ENCODE measurements at places on chromosomes 2 and 18.

- no peak for DNase-seq
Measured at GRCh38 chr2:22879009-22879863, 505.7 kb upstream of the KLHL29 start.

DNA sequence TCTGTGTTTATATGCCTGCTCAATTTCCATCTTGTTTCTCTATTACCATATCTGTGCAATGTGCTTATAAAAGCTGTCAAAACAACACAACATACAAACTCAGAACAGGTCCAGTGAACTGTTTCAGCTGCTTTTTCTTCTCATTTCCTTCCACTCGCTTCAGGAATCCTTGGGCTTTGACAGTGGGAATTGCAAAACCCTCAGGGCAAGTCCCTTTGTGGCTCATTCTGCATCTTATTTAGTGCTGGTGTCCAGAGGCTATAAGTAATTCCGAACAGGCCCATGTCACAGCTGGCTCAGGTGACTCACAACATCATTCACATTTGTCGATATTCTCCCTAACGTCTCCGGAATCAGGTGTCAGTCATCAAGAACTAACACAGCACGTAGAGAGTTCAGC lies 309.9 kb upstream of the ZNF521 start:
- DNase-seq = no peak

DNA sequence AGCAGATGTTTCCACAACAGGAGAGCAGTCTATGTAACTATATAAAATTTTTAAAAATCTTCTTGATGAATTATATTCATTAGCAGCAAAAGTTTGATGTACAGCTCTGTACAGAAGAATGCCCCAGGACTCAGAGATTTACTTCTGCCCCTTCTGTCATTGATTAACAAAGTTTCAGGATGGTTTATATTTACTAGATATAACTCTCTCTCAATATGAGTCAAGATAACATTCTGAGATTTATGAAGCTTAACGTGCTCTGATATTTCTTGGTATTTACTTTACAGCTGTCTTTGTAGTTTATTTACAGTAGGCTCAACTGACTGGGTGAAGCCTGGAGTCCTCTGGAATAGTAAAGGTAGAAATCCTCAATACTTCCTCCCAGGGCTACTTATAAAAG lies 93.6 kb upstream of the HNMT start:
- DNase-seq = no peak

- no peak for DNase-seq
Measured at GRCh38 chr18:53946594-53946993, 277.9 kb downstream of the MBD2 start.

GRCh38 chr2:16630463-16630862 lies 35.2 kb downstream of the CYRIA start:
- no peak for DNase-seq

DNA sequence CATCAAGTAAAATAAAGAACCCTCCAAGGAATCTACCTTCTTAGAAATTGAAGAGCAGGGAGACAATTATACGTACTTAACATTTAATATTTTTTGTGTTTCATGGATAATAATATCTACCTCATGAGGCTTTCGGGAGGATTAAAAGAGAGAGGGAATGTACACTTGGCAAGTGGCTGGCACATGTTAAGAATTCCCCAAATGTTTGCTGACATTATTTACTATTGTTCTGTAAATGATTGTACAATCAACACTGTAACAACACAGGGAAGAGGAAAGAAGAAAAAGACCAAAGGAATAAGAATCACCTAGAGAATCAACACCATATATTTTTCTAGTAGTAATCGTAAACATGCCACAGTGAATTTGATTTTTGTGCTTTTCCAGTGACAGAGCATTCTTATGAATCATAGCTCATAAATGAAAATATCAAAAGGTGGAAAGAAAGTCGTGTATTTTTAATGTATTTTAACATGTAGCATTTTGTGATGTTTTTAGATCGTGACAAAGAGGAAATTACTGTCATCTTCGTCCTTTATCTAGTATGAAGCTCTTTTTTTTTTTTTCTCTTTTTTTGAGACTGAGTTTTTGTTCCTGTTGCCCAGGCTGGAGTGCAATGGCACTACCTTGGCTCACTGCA lies 67.3 kb downstream of the B3GNT2 start:
- no peak for DNase-seq

GRCh38 chr2:238126775-238127164 lies 11.7 kb upstream of the KLHL30 start:
- no peak for DNase-seq

DNA sequence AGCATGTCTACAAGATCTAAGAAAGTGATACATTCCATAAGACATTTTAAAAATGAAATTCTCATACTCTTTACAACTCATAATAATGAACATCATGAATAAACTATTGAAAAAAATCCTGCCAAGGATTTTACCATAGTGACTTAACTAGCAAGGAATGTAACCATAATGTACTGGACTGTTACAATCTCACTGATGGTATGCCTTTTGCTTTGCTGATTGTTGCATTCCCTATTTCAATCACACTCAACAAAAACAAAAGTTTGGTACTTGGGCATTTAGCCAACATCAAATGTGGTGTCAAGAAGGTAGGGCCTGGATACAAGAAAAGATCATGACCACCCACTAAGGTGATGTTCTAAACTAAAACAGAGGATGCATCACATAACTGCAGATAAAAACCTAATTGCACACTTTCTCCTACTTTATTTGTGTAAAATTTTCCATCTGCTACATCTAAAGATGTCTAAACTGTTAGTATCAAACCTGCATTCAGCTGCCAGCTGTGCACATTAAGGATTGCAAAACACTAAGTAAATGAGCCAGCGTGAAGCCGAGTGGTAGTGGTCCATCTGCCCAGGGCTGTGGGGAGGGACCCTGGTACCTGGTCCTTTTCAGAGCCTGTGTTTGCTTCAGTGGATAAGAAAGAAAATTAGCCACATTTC lies 564.4 kb downstream of the ZEB2 start:
- peak; percentile 29 for DNase-seq

DNA sequence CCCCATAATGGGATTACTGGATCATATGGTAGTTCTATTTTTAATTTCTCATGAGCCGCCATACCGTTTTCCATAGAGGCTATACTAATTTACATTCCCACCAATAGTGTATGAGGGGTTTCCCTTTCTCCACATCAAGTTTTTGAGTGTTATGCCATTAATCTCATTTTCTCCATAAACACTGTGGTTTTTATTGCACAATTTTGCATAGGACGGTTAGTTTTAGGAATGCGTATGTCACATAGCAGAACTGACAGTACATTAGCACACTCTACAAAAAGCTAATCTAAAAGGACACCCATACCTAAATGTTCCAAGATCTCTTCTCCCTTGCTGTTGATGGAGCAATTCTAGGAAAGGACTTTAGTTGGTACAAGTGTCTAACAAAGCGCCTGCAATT lies 32.5 kb downstream of the DARS1 start:
- DNase-seq = no peak

GRCh38 chr2:30796699-30797098 lies 10.5 kb downstream of the CAPN13 start:
- DNase-seq = no peak

- DNase-seq = no peak
Measured at GRCh38 chr2:20431772-20432171, 15.1 kb upstream of the RHOB start.

- DNase-seq = no peak
Measured at GRCh38 chr2:242031481-242032019, 162.0 kb downstream of the RTP5 start.

GRCh38 chr2:213147538-213147937 lies 3.9 kb downstream of the IKZF2 start:
- DNase-seq = no peak

GRCh38 chr2:14082640-14083039 lies 549.9 kb upstream of the LRATD1 start:
- no peak for DNase-seq

- DNase-seq = no peak
Measured at GRCh38 chr2:110106642-110107041, 9.0 kb downstream of the MALL start.

- DNase-seq = no peak
Measured at GRCh38 chr2:8675543-8675942, 6.3 kb upstream of the ID2 start.

DNA sequence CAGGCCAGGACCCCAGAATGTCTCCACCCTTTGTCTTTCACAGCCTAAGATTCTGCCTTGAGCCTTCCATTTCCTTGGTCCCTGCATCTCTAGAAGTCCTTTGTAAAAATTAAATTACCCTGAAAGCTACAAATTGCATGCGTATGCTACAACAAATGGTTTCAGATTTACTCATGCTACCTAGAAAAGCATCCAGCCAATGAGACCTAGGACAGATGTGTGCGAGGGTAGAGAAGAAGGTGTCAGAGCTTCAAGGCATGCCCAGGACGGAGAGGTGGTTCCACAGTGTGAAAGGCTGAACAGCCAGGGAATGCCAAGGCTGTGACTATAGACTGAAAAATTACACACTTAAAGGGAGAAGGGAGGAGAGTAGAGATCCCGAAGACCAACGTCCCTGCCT lies 40.2 kb downstream of the CCBE1 start:
- no peak for DNase-seq

GRCh38 chr2:218405746-218406208 lies 6.1 kb downstream of the CTDSP1 start:
- DNase-seq = peak; percentile 9

- no peak for DNase-seq
Measured at GRCh38 chr2:42503291-42503690, 9.5 kb upstream of the KCNG3 start.

DNA sequence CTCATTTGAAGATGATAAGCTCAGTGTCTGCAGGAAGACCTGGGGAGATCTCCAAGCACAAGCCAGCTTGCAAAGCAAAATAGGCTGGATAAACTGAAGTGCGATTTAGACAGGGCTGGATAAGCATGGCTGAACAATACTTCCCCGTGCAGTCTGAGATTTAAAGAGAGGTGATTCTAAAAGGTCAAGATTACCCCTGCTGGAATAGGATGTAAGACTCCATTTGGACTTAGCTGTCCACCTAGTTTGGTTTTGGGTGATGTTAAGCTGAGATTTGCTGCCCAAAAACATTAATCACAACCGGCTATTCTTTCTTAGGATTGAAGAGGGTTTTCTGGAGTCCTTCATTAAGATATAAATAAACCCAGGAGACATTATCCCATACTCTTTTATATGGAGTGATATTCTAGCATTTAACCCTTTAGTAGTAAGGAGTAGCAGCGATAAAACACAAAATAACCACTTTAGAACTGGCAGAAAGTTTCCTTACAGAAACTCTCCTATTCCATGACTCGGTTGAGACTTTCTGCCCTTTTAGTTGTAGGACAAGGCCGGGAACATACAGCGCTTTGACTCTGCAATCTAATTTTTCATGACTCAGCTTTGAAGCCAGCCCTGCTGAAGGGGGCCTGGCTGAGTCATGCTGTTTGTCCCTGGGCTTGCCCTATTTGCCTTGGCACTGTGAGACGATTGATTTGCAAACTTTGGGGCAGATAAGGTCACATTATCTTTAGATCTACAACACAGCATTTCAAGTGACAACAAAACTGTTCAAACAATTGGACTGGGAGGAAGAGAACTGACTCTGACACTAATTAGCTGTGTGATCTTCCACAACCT lies 238.2 kb downstream of the GCA start:
- no peak for DNase-seq

DNA sequence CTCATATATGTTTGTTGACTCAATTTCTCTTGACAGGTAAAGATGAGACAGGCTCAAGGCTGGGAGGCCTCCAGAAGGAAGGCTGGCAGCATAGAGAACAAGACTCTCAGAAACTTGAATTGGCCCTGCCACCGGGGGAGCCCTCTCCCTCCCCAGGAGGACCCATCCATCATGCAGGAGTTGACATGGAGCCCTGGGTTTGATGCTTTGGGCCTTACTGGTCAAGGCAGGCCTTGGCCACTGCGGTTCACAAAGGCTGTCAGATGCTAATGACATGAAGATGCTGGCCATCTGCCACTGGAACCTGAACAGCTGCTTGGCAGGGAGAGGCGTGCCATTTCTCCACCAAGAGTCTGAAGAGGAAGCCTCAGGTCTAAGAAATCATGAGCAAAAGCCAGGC lies 193.6 kb downstream of the MTCL1 start:
- DNase-seq = no peak

DNA sequence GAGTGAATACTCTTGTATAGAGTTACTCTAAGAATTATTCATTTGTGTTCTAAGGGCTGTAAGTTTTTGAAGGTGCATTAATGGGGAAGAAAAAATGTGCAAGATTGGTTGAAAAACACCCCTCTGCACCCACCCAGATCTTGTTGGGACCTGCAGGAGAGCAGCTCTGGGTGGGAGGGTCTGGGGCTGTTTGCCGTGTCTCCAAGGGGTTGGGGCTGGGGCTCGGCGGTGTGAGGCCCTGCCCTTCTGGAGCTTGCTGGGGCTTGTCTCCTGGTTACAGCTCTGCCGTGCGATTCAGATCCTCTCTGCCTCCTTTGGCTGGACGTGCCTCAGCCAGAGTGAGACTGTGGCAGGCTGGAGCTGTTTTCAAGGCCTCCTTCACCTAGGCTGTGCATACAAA lies 26.1 kb downstream of the IGFBP2 start:
- no peak for DNase-seq

DNA sequence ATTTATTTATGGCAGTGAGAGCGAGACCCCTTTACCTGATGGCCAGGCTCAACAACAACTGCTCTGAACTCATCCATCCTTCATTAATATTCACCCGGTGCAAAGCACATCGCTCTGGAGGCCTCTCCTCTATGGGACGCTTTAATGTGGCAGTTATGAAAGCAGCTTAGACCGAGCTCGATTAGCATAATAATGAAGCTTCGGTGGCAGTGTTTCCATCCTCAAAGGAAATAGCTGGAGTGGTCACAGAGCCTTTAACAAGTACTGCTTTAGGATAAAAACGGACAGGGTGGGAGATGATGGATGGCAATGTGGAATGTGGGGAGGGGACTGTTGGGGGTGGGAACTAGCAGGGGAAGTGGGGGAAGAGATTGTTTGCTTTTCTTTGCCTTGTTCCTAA lies 243.9 kb downstream of the SLC4A3 start:
- no peak for DNase-seq

DNA sequence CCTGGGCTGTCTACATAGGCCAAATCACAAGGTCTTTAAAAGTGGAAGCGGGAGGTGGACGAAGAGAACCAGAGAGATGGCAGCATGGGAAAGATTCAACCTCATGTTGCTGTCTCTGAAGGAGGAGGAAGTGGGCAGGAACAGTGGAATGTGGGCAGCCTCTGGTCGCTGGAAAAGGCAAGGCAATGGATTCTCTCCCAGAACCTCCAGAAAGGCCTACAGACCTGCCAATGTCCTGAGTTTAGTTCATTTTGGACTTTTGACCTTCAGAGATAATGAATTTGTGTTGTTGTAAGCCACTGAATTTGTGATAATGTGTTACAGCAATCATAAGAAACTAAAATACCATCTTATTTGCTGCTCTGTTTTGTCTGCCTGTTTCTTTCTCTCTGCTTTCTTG lies 122.5 kb downstream of the RNF152 start:
- DNase-seq = no peak
